Skeletal muscle tissue (tissue), 5 donors: ENCODE measurements at places on chromosomes 7 and 10. TPM values are rescaled to one million over a fixed set of nuclear protein-coding genes. Genes with fewer than 3 reads are reported as not detected.

The FANK1 gene
- total RNA-seq: not detected

The ECHDC3 gene
- total RNA-seq: 20.9 TPM

The PWWP2B gene
- 11.0 TPM for total RNA-seq

The TMEM140 gene
- 1.6 TPM for total RNA-seq

The KCNH2 gene
- total RNA-seq: 7.3 TPM

The STARD3NL gene
- 28.2 TPM for total RNA-seq

The FAM25C gene
- total RNA-seq: not detected

The SFTPA1 gene
- total RNA-seq: not detected

The CNTNAP2 gene
- 14.1 TPM for total RNA-seq

The HHEX gene
- 3.1 TPM for total RNA-seq

The CPA4 gene
- 2.1 TPM for total RNA-seq

The AGAP5 gene
- total RNA-seq: 4.7 TPM

The SPDYE16 gene
- total RNA-seq: not detected

The IKZF1 gene
- 2.1 TPM for total RNA-seq

The SLC39A12 gene
- total RNA-seq: under 0.01 TPM

The SMKR1 gene
- not detected for total RNA-seq

The GIMAP1 gene
- total RNA-seq: 1.0 TPM

The LBX1 gene
- total RNA-seq: 3.1 TPM

The PTPN20 gene
- total RNA-seq: 3.7 TPM

The CREB5 gene
- total RNA-seq: 52.2 TPM

The ZNF488 gene
- 1.6 TPM for total RNA-seq

The GPRIN2 gene
- total RNA-seq: 0.52 TPM

The MCU gene
- 95.0 TPM for total RNA-seq

The GPR85 gene
- 1.0 TPM for total RNA-seq

The ZNF727 gene
- total RNA-seq: under 0.01 TPM

The SPRN gene
- total RNA-seq: 0.52 TPM

The UBTD1 gene
- total RNA-seq: 8.4 TPM

The TSPAN13 gene
- total RNA-seq: 39.1 TPM

The BICC1 gene
- 25.6 TPM for total RNA-seq

The HYAL4 gene
- under 0.01 TPM for total RNA-seq

The NACAD gene
- total RNA-seq: 1.0 TPM

The TYW1B gene
- 6.8 TPM for total RNA-seq

The CNNM1 gene
- not detected for total RNA-seq

The NODAL gene
- not detected for total RNA-seq

The EPDR1 gene
- 63.2 TPM for total RNA-seq

The PILRA gene
- total RNA-seq: 1.6 TPM

The ZNF518A gene
- total RNA-seq: 24.0 TPM

The SLC26A5 gene
- total RNA-seq: not detected

The ZNF117 gene
- total RNA-seq: 9.9 TPM

The CUL2 gene
- total RNA-seq: 18.3 TPM

The SHTN1 gene
- total RNA-seq: 1.6 TPM
